ENCODE measurements at places on chromosomes 5 and 9.

- DNase-seq: no peak
Measured at GRCh38 chr5:109697339-109697738, 7.6 kb downstream of the MAN2A1 start.

- DNase-seq: peak; percentile 85
Measured at GRCh38 chr9:114405294-114406034, 17.7 kb upstream of the AKNA start.

- DNase-seq: no peak
Measured at GRCh38 chr5:109411627-109412026, 1.9 kb upstream of the PJA2 start.

GRCh38 chr9:122364783-122365150, 6.1 kb upstream of the PTGS1 start:
- no peak for DNase-seq

GRCh38 chr5:132812123-132812765, 858 bp upstream of the SOWAHA start:
- no peak for DNase-seq

- DNase-seq: no peak
Measured at GRCh38 chr9:38437193-38437823, 13.1 kb upstream of the IGFBPL1 start.

GRCh38 chr9:82108941-82109340, 120.4 kb downstream of the SPATA31D1 start:
- DNase-seq: no peak

GRCh38 chr9:84778570-84778969, 109.0 kb downstream of the NTRK2 start:
- no peak for DNase-seq

- DNase-seq: no peak
Measured at GRCh38 chr5:1851290-1851934, 31.3 kb downstream of the IRX4 start.

- DNase-seq: no peak
Measured at GRCh38 chr5:119864286-119864685, 234.9 kb downstream of the FAM170A start.

GRCh38 chr5:54443270-54443669, 12.2 kb upstream of the HSPB3 start:
- peak; percentile 8 for DNase-seq

- DNase-seq: no peak
Measured at GRCh38 chr5:167479779-167480178, 811.7 kb upstream of the WWC1 start.

- no peak for DNase-seq
Measured at GRCh38 chr5:11105696-11106095, 344.7 kb upstream of the DAP start.

DNA sequence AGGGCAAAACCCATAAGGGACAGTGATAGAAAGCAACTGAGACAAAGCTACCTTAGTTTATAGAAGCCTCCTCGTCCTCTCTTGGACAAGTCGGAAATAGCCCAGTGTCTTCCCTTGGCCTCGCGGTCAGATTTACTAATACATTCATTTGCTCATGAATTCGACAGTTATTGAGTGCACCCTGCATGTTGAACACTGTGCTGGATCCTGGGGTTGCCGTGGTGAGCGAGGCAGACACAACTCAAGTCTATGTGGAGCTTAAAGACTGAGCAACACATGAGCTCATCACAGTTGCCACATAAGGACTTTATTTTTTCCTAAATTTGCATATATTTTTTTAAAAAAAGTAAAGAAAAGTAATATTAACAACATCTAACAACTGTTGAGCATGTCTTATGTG, 411.1 kb upstream of the ITGA1 start:
- no peak for DNase-seq

- no peak for DNase-seq
Measured at GRCh38 chr9:115883467-115884329, 269.9 kb upstream of the PAPPA start.

- DNase-seq: no peak
Measured at GRCh38 chr5:2007496-2007877, 124.8 kb upstream of the IRX4 start.

- no peak for DNase-seq
Measured at GRCh38 chr9:94083384-94083783, 880 bp upstream of the PTPDC1 start.

DNA sequence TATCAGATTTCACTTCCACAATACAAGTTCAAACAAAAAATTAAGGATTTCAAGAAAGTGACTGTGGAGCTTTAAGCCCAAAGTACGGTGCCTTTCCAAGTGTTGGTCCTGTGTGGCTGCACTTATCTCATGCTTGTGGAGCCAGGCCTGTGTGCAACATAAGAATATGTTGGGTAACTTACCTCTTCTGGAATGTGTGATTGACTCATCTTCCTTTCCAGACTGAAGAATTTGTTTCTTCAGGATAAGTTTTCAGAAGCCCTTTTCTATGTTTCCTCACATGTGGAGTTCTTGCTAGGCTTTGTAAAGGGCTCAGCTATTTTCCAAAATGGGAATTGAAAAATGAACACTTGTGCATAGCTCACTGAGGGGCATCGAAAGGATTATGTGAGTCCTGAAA, 485.1 kb upstream of the PAPPA start:
- no peak for DNase-seq

DNA sequence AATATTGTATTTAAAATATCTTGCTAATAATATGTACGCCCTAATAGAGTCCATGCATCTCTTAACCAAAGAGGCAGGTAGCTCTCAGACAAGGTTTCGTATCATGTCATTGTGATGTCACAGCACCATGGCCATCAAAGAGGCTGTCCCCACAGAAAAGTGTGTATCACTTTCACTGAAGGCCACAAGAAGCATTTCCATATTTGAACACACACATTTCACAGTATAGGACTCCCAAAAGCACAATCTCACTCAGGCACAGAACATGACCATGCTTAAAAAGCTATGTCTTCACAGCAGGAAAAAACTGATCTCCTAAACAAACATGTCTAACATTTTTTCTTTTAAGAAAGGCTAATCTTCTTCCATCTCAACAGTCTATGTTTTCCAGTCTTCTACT, 133.8 kb downstream of the DENND1A start:
- no peak for DNase-seq

- no peak for DNase-seq
Measured at GRCh38 chr5:75242067-75242466, 5.4 kb upstream of the ANKRD31 start.

DNA sequence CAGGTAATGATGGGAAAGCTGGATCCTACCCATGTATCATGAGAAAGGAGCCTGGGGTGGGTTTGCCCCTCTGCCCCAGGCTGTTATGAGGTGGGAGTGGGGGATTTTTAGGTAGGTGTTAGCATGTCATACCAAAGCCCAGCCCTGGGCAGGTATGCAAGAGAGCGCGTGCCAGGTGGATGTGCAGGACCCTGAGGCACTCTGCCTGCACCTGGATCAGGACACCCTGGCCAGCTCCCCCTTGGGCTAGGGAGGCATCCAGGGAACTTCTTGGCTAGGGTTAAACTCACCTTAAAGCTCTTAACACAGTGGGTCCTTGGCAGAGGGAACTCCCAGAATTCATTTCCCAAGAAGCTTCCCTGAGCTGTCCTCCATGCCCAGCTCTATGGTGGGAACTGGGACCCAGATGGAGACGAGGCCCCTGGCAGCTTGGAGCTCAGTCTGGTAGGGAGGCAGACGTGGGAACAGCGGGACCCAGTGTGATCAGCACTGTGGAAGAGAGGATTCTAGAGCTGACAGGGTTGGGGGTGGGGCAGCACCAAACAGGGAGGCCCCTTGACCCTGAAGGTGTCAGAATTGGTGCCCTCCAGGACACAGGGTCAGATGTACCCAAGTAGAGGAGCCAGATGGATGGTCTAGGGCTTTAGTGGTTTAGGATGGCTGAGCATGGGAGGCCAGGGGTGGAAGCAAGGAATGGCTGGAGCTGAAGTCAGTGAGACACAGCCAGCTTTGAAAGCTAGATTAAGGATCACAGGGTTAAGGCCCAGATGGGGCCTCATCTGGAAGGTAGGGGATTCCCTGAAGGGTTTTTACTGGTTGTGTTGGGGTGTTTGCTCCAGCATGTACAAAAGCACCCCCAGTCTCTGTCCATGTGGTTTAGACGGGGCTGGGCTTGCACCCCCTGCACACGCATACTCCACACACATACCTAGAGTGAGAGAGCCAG, 2.2 kb upstream of the PRR7 start:
- DNase-seq: no peak

GRCh38 chr5:112529525-112529924, 110.4 kb upstream of the EPB41L4A start:
- no peak for DNase-seq

DNA sequence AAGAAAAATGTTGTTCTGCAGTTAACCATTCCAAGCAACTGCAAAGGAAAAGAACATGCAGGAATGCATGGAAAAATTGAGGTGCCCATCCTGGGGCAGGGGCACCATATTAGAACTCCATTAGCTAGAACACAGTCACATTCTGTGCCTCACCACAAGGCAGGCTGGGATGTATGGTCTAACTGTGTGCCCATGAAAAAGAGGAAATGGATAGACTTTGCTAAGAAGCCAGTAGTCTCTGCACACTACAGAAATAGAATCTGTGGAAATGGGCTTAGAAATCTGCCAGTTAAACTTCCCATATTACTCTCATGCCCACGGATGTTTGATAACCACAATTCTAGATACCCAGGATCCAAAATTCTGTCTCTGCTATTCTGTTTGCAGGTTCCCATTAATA, 423.8 kb upstream of the SMARCA2 start:
- no peak for DNase-seq

DNA sequence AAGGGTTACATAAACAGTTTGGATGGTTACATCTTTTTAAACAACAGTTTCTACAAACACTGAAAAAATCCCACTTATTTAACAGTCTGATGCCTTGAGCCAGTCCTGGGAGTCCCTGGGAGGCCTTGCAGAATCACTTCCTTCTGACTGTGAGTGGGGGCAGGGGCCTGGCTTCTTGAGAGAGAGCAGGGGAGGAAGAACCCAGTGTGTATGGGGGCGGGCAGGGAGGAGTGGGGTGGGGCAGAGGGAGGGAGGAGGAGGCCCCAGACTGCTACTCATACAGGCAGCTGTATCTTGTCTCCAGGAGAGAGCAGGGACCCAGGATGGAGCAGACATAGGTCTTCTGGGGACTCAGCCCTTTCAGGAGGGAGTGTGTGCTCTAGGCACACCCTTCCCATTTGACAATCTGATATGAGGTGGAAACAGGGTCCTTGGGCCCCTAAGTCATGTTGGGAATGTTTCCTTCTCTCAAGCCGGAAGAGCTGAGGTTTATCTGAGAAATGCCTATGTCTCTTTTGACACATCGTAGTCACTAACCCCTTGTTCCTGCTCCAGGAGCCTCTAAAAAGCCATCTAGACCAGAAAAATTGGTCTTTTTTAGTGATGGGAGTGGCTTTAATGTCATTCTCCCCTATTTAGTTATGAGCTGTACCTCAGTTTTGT, 52.8 kb downstream of the IRF1 start:
- DNase-seq: no peak

DNA sequence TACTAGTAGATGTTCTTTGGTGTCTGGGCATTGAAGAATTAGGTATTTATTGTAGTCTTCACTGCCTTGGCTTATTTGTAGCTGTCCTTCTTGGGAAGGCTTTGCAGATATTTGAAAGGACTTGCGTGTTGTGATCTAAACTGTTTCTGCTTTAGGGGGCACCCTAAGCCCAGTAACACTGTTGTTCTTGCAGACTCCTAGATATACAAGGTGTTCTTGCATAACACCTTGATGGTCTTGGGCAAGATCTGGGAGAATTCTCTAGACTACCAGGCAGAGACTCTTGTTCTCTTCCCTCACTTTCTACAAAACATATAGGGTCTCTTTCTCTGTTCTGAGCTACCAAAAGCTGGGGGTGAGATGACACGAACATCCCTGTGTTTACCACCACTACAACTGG, 179.1 kb downstream of the FAM170A start:
- DNase-seq: no peak

DNA sequence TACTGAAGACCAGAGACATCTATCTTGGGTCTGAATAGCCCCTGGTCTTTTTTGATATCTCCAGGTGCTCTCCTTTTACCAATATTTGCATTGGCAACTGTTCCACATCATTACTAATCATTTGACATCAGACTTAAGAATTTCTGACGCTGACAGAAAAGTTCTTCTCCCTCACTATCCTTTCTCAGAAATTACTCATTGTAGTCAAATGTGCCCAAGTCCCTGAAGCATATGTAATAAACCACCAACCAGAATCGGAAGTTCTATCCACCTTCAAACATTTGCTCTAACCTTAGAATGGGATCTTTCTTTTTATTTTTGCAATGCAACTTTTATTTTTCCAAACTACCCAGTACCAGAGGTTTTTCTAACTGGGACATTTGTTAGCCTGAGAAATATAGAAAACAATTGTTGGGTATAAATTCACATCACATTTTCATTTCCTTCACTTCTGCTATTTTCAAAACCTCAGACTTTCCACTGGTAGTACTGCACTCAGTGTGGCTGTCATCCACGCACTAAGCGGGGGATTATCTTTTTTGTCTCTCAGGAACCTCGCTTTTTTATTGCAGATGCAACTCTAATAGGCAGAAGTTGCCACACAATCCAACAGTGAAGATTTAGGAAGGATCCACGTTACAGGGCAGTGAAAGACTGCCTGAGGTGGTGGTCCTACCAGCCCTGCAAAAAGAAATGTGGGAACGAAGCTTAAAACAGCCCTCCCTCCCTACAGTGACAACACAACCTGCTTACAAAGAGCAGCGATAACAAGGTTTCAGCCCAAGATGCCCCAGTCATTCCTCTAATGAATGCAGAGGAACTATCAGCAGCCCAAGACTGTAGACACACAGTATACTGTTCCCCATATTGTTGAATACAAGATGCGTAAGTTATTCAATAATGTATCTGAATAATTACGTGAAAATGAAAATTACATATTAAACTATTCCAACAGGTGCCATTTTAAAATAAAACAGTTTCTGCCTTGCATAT, 201.2 kb downstream of the EBF1 start:
- DNase-seq: no peak

DNA sequence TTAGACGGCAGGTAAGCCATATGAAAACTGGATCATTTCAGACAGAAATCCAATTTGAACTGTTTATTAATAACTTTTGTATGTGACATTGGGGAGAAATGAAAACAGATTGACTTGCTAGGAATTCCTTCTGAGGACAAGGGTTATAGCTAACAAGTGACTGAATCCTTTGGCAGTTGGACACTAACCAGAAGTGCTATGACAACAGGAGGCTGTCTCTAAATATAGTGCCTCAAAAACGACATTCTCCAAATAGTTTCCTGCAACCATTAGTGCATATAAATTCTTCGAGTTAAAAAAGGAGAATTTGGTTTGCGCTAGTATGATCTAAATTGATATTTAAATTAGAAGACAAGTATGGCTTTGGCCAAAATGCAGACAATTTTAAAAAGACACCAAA, 338.6 kb downstream of the PTPRD start:
- DNase-seq: no peak

Data from GM19239 (cell line).